ENCODE measurements at places on chromosomes 4 and X.

- no peak for DNase-seq
These were observed 172.9 kb downstream of the PTTG2 start for GRCh38 chr4:38132843-38133662.

GRCh38 chrX:102958794-102959193 lies 21.7 kb downstream of the RAB40AL start:
- no peak for DNase-seq

- no peak for DNase-seq
These were observed 92.3 kb downstream of the UCHL1 start for GRCh38 chr4:41349021-41349420.

DNA sequence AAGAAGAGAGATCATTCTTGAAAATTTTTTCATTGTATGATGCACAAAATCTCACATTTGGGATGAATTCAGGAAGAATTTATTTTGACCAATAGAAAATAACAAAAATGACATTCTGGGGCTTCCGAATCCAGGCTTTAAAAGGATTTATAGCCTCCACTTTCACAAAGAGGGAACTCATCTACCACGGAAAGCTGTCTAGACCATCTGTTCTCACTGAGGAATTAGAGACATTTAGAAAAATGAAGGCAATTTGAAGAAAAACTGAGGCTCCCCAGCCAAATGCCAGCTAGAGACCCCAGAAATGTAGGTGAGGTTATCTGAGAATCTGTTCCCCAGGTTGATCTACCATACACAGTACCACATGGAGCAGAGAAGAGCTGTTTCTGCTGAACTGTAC lies 464.3 kb downstream of the TMA16 start:
- no peak for DNase-seq

GRCh38 chrX:31213941-31214340 lies 142.1 kb upstream of the FTHL17 start:
- no peak for DNase-seq

DNA sequence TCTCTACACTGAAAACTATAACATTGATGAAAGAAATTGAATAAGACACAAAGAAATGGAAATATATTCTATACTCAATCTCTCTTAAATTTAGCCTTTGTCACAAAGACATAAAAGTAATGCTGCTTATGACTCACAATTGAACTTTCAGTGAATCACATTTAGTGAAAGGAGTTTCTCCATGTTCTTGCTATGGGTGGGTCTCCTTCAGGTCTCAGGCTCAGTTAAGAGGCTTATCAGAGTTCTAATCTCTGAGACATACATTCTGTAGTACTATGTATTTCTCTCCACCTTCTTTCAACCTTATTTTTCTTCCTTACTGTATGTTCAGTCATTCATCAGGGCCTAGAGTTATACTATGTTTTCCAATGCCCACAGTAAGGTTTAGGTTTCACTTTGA lies 220.9 kb downstream of the DTHD1 start:
- no peak for DNase-seq

DNA sequence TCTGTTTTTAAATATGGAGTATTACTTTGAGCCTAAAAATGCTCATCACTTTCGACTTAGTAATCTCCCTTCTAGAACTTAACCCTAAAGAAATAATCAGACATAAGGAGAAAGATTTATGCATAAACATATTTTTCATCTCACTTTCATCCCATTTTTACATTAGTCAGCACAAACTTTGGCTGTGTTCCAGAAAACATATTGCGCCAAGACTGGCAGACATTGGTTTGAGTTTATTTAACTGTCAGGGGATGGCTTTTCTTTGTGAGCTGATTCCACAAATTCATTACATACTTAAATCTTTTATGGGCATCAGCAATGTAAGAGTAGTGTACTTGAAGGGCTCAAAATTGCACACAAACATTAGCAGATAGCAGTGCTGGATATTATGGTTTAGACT lies 23.7 kb downstream of the MAOA start:
- no peak for DNase-seq

DNA sequence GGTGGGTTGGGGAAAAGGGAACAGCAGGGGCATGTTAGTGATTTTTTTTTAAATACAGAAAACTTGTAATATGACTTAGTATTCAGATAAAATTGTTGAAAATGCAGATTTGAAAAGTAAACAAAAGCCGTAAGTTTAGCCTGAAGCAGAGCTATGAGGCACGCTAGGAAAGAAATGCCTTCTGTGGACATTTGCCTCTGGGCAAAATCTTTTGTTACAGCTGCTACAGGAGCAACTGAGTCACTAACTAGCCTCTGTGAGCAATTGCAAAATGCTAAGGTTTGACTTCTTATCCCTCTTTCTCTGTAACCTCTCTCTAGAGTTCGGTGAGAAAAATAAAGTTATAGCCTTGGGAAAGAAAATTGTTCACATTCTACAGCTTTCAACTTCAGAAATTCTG lies 350.0 kb downstream of the SLC7A11 start:
- DNase-seq: no peak

GRCh38 chrX:30147996-30148643 lies 67.2 kb upstream of the MAGEB2 start:
- no peak for DNase-seq

GRCh38 chr4:34950926-34951325 lies 1293.4 kb downstream of the ARAP2 start:
- DNase-seq: no peak

DNA sequence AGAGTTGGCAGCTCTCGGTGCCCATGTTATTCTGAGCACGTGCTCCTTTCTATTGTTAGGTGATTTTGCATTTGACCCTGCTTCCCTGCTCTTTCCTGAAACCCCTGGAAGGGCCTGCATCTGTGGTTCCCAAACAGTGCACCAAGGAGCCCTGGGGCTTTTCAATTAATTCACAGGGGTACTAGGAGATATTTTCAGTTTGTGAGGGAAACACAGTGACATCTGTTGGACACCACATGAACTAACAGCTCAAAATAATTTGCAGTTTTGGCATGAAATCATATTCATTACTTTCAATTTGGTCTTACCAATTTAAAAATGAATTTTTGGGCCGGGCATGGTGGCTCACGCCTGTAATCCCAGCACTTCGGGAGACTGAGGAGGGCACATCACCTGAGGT lies 156.6 kb downstream of the GATB start:
- DNase-seq: no peak

DNA sequence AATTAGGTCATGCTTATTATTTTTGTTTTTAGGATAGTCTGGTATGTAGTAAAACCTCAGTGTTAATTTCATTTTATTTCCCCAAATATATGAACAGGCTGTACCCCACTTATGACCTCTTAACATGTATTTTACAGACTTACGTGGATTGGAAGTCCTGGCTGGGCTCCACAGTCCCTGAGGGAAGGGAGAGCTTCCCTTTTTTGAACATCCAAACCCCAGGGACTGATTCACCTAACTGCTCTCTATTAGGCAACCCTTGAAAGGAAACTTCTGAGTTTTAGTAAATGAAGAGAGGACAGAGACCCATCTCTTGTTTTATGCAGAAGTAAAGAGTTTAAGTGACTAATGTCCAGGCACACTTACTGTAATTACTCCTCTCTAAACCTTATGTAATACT lies 233.1 kb upstream of the SPRY1 start:
- DNase-seq: no peak

DNA sequence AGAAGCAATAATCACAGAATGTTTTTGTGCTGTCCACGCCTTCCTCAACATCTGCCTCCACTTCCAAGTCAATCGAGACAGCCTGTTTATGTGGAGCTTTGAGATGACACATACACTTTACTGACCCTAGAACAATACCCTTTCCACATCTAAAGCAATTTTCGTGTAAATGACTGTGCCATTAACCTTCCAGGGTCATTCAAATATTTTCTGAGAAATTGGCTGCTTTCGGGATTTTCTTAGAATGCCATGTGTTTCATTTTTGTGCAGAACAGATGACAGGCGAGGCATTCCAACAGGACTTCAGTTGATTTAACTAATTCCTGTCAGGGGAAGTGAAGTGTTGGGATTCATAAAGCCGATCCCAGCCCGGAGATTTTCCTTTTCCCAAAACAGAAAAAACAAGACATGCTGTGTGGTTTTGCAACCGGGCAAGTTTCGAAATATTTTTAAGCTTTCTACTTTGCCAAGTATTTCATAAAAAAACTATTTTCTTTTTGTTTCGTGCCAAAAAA lies 73.9 kb downstream of the SORBS2 start:
- no peak for DNase-seq

GRCh38 chr4:30719454-30720020 lies 632 bp upstream of the PCDH7 start:
- no peak for DNase-seq

DNA sequence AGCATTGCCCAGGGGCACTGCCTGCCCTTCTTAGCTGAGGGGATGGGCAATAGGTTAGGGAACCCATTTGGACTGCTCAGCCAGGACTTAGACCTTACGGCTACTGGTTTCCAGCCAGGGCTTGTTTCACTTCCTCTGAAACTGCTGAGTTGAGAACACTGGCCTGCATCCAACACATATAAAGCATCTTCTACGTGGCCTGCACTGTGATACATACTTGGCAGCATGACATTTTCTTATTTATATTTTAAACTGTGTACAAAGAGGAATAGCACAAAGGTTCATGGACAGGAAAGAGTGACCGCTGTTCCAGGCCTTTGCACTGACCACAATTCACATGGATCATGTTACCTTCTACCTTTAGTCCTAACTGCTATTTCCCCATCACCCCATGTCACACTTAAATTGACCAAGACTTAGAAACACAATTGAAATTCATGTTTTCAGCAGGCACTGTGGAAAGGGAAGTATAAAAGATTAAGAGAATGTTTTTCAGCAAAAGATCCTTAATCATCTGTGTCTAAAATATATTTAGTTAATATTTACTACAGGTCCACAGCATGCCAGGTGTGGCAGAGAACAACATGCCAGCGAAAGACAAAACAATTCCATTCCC lies 43.7 kb downstream of the NLGN4X start:
- DNase-seq: no peak

- no peak for DNase-seq
These were observed 85.5 kb upstream of the ADRA2C start for GRCh38 chr4:3680656-3681055.

- no peak for DNase-seq
These were observed 8.2 kb downstream of the WDR1 start for GRCh38 chr4:10108391-10108790.

DNA sequence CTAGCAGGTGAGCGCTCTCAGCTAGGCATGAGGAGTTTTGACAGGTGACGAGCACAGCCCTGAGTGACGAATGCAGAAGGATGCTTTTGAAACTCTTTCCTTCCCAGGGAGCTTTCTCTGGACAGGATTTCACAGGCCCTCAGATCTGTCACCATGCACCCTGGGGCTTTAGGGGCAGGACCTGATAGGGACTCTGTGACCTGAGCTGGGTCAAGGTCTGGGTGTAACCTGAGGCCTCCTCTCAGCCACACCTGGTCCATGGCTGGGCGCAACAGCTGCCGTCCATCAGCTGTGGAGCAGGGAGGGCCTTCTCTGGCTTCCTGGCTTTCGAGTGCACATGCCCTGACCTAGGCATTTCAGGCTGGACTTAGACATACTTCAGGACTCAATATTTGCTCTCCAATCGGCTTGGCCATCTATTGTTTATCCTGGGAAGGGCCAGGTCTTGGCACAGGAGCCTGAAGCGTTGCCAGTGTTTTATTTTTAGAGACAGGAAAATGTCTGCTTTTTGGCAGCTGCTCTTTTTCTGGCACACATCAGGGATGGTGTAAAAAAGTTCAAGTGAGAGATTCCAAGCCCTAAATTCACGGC lies 56.4 kb downstream of the C4orf51 start:
- DNase-seq: no peak

GRCh38 chr4:80024335-80024734 lies 48.7 kb downstream of the ANTXR2 start:
- DNase-seq: no peak

- no peak for DNase-seq
These were observed 125.4 kb upstream of the ZCCHC13 start for GRCh38 chrX:74178536-74178935.

DNA sequence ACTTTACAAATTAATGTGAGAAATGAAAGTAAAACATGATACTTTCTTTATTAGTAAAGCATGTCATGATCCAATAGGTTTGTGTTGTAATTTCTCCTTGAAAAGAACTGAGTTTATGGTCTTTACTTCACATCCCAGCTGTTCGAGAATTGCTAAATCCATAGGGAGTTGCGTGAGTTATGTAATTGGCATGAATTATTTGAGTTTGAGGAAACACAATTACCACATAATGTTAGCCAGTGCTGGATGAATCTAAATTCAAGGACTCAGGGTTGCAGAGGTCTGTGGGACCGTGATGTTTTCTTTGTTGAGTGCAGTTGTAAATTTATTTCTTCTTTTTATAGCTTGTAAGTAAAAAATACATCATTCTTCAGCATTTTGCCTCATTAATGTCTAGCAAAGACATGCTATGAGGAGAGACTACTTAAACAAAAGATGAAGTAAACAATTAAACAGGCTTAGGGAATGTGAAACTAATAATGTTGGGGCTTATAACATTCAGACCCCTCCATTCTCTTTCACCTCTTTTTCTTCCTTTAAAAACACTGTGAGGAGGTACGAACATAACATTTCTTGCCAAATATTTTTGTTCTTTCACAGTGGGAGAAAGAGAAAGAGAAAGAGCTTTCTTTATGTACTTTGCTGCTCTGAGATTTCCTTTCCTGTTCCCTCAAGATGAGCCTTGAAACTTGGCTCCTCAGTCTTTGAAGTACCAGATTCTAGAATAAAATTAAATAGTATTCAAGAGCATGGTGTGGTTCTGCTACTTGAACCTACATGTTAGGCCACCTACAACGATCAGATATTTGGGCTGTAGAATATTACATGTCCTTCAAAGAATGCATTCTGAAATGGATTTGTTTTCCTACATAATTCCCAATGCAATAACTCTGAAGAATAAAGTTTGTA lies 159.6 kb upstream of the ANK2 start:
- no peak for DNase-seq

- no peak for DNase-seq
These were observed 298.1 kb downstream of the PDGFC start for GRCh38 chr4:156673483-156673882.

DNA sequence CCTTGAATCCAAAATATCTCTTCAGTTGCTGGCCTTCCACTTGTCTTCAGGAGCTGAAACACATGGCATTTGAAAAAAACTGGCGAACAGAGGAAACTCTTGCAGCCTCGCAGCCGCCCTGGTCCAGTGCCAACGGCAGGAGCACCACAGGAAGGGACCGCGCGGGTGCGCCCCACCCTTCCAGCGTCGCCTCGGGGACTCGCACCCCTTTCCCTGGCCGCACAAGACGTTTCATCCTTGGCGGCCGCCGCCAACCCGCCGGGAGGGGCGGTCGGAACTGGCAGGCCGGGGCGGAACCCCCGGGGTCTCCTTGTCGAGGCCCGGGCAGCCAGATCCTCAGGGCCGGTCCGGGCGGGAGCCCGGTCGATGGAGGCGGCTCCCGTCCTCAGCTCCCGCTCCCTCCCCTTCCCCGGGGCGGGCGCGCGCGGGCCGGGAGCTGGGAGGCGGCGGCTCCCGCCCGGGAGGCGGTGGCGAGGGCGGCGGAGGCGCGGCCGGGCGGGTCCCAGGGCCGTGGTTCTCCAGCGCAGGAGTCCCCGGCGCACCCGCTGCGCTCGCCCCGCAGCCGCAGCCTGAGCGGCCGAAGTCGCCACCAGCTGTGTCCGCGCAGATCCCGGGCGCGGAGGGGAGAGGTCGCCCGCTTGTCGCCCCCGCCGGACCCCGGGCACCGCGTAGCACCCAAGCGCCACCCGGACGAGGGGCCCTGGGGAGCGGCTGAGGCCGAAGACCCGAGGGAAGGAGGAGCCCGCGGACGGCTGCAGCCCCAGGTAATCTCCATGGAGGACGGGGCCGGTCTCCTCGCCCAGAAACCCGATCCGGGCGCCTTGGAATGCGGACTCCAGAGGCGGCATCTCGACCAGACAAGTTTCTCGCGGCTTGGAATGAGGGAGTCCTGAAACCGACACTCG lies 886 bp upstream of the NDST3 start:
- no peak for DNase-seq

All from stimulated activated CD8-positive, alpha-beta memory T cell treated with anti-CD3 and anti-CD28 coated beads, Interleukin-2, amount 100 ng/mL, for 48 hours (primary cell).